ENCODE measurements at places on chromosomes 2 and 18.

DNA sequence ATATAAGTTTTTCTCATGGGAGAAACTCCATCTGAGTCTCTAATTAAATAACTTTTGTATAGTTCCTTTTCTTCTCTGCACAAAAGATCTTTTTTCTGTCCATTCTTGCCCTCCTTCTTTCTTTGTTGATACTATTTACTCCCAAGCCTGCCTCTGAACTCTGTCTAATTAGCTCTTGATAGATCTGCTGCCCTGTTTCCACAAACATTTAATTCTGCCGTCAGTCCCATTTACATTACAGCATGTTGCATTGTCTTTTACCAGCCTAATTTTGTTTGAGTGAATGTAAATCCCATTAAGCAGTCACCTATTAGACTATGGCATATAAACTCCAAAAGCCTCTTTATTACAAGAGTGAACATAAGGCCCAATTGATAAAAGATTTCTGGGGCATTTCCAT is 254.4 kb downstream of the ERBB4 start:
- DNase-seq, result no peak

DNA sequence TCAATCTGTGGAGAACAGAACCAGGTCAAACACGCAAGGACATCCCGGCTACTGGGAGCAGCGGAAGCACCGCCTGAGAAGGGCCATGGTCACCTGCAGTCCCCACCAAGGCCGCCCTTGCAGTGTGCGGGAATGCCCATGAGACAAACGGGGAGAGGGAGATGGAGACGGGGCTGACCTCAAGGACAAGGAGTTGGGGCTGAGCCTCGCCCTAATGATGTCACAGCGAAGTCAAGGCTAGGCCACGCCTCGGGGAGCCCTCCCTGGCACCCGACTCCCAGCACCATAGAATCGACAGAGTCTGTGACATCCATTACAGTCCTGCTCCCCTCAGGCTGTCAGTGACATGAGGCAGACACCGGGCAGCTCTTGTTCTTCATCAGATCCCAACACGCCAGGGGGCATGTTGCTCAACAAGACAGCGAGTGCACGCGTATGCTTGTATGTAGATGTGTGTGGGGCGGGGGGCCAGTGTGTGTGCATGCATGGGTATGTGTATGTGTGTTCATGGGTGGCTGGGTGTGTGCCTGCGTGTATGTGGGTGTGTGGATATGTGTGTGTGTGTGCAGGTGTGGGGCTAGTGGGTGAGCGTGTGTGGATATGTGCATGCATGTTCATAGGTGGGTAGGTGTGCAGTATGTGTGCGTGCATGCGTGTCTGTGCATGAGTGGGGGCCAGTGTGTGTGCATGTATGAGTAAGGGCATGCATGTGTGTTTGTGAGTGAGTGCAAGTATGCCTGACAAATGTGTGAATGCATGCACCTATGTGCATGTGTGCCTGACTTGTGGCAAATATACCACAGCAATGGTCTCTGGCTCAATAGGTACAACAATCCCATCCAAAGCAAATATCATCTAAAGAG is 57.0 kb downstream of the ANKMY1 start:
- DNase-seq, result peak; percentile 83

- DNase-seq, result no peak
These were observed 81.0 kb upstream of the ASB18 start for GRCh38 chr2:236345081-236345714.

GRCh38 chr18:56382541-56382940 is 255.9 kb downstream of the TXNL1 start:
- no peak for DNase-seq

- DNase-seq, result no peak
These were observed 131.3 kb upstream of the CBLN2 start for GRCh38 chr18:72675394-72675793.

DNA sequence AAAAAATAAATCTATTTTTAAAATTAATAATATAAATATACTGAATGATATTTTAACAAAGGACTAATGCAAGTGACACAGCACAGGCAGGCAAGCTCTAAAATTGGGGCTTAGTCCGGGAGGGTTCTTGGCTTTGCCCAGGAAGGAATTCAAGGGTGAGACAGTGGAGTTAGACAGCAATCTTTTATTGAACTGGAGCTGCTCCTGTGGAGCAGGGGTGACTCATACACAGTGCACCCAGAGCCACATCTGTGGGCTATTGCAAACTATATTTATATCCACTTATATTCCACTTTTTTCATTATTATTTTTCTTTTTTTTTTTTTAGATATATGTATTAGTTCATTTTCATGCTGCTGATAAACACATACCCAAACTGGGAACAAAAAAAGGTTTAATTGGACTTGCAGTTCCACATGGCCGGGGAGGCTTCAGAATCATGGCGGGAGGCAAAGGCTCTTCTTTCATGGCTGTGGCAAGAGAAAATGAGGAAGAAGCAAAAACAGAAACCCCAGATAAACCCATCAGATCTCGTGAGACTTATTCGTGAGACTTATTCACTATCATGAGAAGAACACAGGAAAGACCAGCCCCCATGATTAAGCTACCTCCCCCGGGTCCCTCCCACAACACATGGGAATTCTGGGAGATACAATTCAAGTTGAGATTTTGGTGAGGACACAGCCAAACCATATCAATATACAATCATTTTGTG is 437.1 kb downstream of the BCL11A start:
- no peak for DNase-seq

GRCh38 chr2:126911111-126911796 is 12.6 kb downstream of the TEX51 start:
- peak; percentile 67 for DNase-seq
